ENCODE measurements at places on chromosomes 2 and 18.

- no peak for DNase-seq
Observed at GRCh38 chr2:235235977-235236767, 257.7 kb upstream of the AGAP1 start.

GRCh38 chr18:35998967-35999366 lies 26.5 kb downstream of the RMP24 start:
- DNase-seq = no peak

- no peak for DNase-seq
Observed at GRCh38 chr2:99842451-99842850, 299.9 kb downstream of the AFF3 start.

DNA sequence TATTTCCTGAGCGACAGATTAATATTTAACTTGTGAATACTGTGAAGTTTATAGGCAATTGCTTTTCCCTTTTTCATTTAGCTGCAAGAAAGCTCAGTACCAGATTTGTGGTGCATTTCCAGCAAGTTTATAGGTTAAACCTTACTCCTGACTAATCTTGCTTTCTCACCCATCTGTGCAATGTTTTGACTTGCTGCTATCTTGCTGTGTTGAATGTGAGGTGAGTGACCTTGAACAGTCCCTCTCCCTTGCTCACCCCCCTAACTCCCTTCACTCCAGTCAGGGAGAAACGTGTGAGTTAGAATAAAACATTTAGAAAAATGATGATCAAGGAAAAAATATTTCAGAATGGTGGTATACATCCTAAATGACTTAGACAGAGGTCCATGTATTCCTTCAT lies 39.8 kb upstream of the PARD3B start:
- no peak for DNase-seq

DNA sequence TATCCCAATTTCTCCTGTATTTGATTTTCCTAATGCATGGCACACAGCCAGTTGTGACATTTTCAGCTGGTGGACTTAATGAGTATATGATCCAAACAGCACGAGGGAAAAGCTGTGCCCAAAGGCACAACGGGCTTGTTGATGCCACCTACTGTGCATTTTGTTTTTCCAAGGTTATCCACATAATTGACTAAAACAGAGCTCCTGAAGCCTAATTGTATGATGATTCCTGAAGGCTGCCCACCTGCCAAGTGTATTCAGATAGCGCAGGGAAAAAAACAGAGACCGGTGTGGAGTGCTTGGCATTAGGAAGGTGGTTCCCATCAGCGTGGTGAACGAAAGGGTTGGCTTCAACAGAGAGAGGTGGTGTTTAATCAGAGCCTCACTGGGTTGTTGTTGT lies 14.9 kb downstream of the RBMS1 start:
- no peak for DNase-seq

DNA sequence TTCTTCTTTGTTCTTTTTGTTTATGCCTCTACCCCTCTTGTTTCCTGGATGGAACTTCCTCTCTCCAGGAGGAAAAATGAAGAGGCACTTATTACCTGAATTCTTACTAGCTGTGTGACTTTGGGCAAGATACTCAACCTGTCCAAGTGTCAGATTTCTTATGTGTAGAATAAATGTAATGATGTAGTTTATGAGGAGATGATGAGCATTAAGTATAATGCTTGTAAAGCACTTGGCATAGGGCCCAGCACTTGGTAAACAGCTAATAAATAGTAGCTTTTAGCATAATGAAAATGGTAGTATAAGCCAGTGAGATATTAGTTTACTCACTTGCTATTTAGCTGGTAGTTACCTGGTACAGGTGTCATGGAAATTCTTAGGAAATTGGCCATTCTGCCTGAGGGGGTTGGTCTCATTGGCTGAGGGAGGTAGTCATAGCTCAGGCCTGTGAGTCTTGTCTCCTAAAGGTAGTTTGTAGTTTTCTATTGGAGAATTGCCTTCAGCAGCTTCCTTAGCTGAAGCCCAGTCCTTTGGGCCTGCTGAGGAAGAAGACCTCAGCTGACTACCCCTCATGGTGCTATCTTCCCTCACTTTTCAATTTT lies 133.4 kb upstream of the NABP1 start:
- no peak for DNase-seq

DNA sequence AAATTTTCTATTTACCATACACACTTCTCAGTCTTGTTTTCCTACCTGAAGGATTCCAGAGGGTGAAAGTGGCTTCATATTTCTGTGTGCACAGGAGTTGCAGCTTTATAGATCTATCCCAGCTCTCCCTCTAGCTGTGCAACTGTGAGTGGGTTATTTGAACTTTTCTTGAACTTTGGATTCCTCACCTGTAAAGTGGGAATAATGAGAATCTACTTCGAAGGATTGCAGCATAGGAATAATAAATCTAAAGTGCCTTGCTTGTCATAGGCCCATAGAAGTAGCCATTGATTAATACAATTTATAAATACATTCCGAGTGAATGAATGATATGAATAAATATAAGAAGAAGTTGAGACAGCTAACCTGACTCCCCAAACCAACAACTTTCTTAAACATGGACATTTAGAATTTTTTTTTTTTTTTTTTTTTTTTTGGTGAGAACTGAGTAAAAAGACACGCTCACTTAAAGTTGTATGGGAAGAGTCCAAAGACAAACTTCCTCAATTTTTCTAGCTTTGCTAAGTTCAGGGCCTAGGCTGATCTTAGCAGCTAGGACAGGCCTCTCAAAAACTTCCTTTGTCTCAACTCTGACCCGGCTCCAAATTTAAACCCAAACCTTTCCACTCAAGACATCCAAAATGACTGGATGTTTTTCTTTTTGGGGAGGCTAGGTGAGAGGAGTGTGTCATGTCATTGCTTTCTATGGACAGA lies 203.3 kb upstream of the FBXO11 start:
- DNase-seq = no peak

GRCh38 chr18:48153613-48154481 lies 223.4 kb upstream of the SMAD2 start:
- DNase-seq = no peak

DNA sequence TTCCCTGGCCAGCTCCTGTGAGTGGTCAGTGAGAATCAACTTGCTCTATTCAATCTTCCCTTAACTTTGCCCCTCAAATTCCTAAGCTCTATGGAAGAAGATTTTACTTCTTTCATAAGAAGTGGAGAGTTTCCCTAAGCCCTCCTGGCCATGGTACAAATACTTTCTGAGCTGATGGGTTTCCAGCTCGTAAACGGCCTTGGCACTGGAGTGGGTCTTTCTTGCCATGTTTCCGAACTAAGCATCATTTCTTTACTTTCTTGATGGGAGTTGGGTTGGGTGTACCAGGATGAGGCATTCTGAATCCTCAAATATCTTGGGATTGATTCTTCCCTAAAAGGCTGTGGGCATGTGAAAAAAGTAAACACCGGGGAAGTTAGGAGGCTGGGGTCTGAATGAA lies 72.5 kb downstream of the ACKR3 start:
- DNase-seq = no peak

GRCh38 chr2:184589261-184589660 lies 9.1 kb upstream of the ZNF804A start:
- no peak for DNase-seq

DNA sequence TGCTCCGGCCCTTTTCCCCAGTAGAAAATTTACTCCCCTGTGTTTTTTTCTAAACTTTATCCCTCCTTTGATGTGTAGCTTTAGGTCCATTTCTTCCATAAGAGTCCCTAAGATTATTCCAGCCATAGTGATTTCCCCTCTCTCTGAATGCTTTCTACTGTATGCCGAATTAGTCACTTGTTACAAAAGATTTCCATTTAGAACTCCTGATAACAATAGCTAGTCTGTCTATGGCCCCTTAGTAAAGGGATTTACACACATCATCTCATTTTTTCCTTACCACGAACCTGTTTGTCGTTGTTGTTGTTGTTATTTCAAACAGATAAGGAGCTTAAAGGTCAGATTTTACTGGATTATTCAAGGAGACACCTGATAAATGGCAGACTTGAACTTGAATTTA lies 256.1 kb downstream of the PAX3 start:
- no peak for DNase-seq

- DNase-seq = no peak
Observed at GRCh38 chr2:157421331-157421944, 22.5 kb downstream of the CYTIP start.

DNA sequence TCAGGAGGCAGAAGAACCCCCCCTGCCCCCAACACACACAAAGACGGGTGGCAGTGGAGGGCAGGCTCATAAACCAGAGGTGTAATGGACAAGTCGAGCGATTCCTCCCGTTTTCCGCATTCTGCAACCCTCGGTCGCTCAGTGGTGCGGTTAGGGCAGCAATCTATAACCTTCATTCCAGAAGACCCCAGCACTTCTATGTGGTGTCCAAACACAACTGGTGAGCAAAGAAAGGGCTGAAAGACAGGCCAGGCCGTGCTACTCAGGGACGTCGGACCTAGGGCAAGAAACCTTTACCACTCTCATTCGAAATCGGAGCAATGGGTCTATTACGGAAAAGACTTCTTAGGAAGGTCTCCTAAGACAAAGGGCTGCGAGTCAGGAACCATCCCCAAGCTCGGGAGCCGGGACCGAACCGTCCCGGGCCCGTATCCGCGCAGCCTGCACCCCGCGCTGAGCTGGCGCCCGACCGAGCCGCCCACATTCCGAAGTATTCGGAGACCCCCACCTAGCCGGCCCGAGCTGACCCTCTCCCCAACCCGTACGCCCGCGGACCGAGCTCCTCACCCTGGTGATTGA lies 568 bp downstream of the ARL5A start:
- peak; percentile 34 for DNase-seq

- DNase-seq = no peak
Observed at GRCh38 chr18:79326413-79327198, 69.1 kb upstream of the NFATC1 start.

DNA sequence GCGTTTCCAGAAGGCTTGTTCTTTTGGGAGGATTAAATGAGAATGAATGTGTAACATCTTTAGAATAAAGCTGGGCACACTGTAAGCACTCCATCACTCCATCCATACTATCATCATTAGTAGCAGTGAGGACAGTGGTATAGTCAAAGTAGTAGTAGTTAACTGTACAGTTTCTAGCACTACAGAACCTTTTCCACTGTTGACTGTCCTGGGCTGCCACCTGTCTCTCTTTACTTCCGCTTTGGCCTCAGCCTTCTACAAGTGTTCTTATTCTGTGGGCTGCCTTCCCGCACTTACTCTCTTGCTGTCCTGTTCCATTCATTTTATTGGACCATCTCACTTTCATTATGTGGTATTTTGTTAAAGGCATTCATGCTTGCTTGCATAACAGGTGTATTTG lies 3.3 kb downstream of the SLC9A2 start:
- no peak for DNase-seq

DNA sequence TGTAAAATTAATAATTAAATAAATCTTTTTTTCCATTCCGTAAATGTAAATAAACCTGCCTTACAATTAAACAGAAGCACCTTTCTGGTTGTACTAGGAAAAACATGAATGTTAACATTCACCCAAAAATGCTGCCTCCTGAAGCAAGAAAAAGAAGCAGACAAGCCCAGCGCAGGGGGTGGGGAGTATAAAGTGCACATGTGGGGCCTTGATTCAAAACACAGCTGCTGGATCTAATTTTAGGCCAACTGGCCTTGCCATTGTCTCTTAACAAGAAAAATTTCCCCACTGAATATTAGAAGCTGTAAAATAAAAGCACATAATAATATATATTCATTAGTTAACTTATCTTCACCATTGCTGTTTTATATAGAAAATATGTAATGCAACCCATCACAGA lies 28.3 kb downstream of the TCF4 start:
- no peak for DNase-seq

Measured in stimulated activated CD4-positive, alpha-beta T cell treated with anti-CD3 and anti-CD28 coated beads, Interleukin-2, amount 100 ng/mL, for 24 hours (primary cell).